ENCODE measurements at places on chromosomes 7 and 10.

DNA sequence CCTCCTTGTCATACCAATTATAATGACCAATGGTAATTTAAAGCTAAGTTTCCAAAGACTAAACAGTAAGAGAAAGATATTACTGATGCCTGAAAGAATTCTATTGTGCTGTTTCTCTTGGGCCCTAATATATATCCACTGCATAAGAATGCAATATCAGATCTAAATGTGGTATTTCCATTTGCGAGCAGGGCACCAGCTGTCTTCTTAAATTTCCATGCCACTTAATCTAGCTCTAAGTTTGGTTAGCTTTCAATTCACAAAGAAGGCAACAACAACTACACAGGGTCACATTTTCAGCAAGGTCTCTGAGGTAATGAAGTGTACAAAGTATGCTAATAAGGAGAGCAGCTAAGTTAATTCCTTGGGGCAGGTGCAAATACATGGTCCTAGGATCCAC is 315.7 kb downstream of the GPR37 start:
- DNase-seq = no peak
- no peak overlapping the region for H3K27ac ChIP-seq
- H3K4me3 ChIP-seq = no peak overlapping the region
- no peaks in the 10 kb centered on the region for H3K27me3 ChIP-seq
- H3K36me3 ChIP-seq = no peaks in the 10 kb centered on the region
- H3K4me1 ChIP-seq = peaks cover 12% of the 10 kb centered on the region

- DNase-seq = no peak
- peaks cover 8% of the 10 kb centered on the region for H3K27me3 ChIP-seq
- H3K27ac ChIP-seq = no peak overlapping the region
- H3K4me3 ChIP-seq = no peak overlapping the region
- H3K4me1 ChIP-seq = no peaks in the 10 kb centered on the region
These were observed 65.1 kb downstream of the ADARB2 start for GRCh38 chr10:1672001-1672781.

- no peak for DNase-seq
- no peak overlapping the region for H3K27ac ChIP-seq
- no peak overlapping the region for H3K4me3 ChIP-seq
- peaks cover 19% of the 10 kb centered on the region for H3K27me3 ChIP-seq
- H3K4me1 ChIP-seq = peaks cover 20% of the 10 kb centered on the region
These were observed 132.3 kb downstream of the CREB5 start for GRCh38 chr7:28544453-28545117.

- no peak overlapping the region for H3K4me3 ChIP-seq
- H3K27me3 ChIP-seq = no peaks in the 10 kb centered on the region
- H3K27ac ChIP-seq = no peak overlapping the region
- peaks cover 17% of the 10 kb centered on the region for H3K36me3 ChIP-seq
- H3K4me1 ChIP-seq = peaks cover 10% of the 10 kb centered on the region
- DNase-seq = no peak
These were observed 33.7 kb downstream of the NRBF2 start for GRCh38 chr10:63166742-63167258.

DNA sequence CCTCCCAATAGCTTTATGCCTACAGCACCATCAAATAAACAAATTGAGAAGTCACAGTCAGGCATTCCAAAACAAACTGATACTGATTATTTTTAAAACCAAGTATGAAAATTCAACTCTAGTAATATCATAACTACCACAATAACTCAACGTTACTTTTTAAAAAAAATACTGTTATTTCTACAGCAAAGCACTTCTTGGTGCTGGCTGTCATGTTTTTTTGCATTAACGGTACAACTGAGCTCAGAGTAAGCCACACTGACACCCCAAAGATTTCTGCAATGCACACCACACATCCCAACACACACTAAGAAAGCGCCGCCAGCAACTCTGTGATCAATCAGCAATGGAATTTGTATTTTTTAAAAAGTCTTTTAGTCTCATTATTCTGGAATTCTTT is 113.6 kb downstream of the RNF32 start:
- no peak for DNase-seq
- no peaks in the 10 kb centered on the region for H3K27me3 ChIP-seq
- H3K36me3 ChIP-seq = peaks cover 10% of the 10 kb centered on the region
